ENCODE measurements at places on chromosomes 13 and 19.

DNA sequence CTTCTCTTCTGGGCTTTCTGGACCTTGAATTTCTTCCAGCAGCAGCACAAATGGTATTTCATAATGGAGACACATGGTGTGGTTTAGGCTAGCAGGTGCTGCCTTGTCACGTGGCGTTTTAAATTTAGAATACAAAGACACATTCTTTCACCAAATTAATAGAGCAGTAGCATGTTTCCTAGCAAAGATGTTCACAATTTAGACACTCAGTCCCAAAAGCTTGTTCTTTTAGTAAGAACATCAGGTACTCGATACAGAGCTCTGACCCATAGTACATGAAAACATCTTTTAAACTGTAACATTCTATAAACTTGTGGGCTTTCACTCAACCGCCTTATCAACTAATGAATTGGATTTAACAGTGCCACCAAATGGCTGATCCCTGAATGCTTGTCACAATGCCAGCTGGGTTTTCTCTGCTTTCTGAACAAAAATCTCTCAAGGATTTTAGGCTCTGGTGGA is 290.1 kb downstream of the DCLK1 start:
- no peak for DNase-seq

- peak; percentile 30 for DNase-seq
Observed at GRCh38 chr13:109985871-109986450, 199.6 kb upstream of the IRS2 start.

DNA sequence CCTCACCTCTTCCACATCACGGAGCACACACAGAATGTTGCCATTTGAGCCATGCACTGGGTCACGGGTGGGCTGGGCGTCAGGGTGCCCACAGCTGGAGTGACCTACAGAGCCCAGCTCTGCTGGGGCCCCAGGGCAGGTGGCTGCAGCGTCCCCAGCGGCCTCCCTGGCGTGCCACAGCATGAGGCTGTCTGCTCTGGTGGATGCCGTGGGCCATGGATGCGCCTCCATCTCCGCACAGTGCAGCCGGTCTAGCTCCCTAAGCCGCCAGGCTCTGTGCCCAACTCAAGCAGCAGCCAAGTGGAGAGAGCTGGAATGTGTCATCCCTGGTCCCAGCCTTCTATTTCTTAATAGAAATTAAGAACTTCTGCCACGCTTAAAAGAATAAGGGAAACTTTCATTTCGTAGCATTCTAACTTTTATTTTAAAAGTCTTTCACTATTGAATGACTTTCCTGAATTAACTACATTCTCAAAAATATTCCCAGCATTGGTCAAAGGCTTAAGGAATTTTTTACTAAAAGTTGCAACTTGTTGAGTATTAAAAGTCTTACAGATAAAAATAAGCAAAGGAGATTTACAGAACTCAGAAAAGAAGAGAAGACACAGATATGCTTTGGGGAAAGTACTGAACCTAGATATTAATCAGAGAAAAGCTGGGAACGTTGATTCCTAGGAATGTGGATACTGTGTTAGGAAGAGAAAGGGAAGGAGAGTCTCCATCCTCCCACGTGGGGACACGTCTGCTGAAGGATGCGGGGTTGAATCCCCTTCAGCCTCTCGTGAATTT is 59.3 kb downstream of the ATP11A start:
- no peak for DNase-seq

GRCh38 chr19:17450264-17451075 is 2.0 kb upstream of the TMEM221 start:
- no peak for DNase-seq

- no peak for DNase-seq
Observed at GRCh38 chr13:55361141-55361540, 1779.6 kb upstream of the PRR20A start.

DNA sequence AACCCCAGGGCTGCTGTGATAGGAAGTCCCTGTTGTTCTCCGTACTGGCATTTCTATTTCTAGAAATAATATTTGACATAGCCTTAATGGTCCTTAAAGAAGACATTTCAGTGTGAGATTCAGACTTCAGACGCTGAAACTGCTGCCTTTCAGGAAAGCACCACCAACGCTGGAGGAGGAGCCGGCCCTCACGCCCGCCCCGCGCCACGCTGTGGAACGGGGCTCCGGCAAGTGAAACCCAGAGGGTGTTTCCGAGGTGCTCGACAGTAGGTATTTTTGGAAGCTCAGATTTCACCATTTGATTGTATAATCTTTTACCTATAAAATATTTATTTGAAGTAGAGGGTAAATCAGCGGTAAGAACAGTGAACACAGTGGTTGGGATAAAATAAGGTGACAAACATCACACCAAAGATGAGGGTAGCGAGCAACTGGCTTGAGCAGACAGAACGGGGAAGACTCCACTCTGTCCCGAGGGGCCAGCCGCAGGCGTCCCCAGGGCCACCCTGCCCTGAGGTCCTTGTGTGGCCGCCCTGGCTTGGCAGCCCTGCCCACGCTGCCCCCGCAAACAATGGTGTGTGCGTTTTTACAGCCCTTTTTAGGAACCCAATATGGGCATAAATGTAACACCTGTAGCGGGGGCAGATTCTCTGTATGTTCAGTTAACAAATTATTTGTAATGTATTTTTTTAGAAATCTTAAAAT is 85.6 kb upstream of the MCF2L start:
- no peak for DNase-seq

GRCh38 chr19:55809381-55810058 is 22.3 kb downstream of the NLRP11 start:
- peak; percentile 96 for DNase-seq

DNA sequence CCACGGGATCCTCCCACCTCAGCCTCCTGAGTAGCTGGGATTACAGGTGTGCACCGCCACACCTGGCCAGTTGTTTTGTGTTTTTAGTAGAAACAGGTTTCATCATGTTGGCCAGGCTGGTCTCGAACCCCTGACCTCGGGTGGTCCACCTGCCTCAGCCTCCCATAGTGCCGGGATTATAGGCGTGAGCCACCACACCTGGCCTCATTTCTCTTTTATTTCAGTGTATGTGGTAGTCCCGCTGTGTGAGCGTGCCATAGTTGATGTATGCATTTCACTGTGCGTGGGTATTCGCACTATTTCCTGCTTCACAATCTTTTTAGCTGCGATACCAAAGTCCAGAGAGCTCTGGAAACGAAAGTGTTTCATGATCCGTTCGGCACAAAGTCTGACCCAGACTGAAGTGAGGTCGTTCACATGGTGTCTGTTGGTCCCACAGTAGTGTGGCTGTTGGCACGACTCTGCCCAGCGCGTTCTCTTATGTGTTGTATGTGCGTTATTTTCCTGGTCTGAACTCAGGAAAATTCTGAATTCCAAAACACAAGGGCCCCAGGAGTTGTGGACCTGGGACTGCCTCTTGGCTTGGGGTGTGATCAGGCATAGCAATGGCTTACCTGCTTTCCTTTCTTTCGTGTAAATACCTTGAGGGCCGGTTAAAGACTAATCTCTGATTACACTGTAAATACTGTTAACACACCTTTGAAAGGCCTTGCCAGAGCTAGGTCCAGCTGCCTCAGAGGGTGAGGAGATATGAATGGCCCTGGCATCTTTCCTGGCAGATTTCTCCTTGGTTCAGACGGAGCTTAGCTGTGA is 8.6 kb downstream of the EPN1 start:
- DNase-seq: no peak

- no peak for DNase-seq
Observed at GRCh38 chr13:77521595-77522367, 13.7 kb upstream of the SCEL start.

GRCh38 chr13:40469581-40470310 is 196.7 kb downstream of the FOXO1 start:
- no peak for DNase-seq

GRCh38 chr13:102707467-102707866 is 12.6 kb upstream of the METTL21C start:
- no peak for DNase-seq

GRCh38 chr19:34217952-34218817 is 36.2 kb upstream of the GARRE1 start:
- DNase-seq: no peak

GRCh38 chr19:2117215-2117960 is 20.7 kb downstream of the IZUMO4 start:
- no peak for DNase-seq

DNA sequence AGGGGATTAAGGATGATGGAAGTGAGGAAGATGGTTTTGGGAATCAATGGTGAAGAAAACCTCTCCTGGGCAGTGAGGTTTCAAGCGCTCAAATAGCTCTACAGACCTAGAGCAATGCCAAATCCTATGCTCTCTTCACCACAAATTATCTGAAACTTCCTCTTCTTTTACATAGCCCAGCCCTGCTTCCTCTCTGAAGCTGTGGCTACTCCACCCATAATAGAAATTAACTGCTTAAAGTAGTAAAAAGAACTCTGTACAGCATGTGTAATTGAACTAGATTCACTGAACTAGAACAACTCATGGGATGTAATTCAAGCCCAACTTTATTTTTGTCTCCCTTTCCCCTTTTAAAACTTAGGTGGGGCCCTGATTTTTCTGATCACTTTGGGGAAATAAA is 20.4 kb upstream of the IFT88 start:
- peak; percentile 83 for DNase-seq

DNA sequence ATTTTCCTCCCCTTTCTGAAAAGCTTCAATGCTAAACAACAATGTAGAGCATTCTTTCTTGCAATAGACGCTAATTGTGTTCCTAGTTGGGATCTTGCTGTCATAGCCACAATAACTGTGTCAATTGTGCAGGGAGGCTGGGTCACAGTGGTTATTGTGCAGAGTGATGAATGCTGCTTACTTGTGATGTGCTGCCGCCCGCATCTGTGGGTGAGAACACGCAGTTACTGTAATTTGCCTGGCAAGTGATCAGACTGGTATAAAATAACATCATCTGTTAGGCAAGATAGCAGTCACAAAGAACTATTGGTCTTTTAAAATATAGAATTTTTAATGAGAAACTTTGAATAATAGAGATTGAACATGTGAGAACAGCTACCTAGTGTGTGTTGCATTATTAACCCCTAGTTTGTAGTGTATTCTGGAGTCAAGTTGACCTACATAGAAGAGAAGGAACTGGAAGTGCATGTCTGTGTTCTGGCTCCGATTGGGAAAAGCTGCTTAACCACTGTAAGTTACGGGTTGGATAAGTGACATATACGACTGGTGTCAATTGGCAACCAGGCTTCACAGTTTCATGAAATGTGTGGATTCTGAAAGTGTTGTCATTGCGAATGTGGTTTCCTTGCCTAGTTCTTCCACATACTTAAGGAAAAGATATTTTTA is 43.6 kb downstream of the SLAIN1 start:
- no peak for DNase-seq

DNA sequence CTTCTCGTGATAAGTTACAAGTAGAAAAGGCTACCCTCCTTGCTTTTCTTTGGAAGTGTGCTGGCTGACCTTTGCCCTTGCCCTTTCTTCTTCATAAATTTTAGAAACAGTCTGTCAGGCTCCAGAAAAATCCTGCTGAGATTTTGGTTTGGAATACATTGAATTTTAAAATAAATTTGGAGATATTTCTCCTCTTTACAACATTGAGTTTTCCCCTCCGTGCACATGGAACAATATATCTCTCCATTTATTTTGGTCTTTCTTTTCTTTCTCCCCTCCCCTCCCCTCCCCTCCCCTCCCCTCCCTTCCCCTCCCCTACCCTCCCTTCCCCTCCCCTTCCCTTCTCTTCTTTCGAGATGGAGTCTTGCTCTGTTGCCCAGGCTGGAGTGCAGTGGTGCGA is 8.6 kb downstream of the KLK4 start:
- DNase-seq: no peak

DNA sequence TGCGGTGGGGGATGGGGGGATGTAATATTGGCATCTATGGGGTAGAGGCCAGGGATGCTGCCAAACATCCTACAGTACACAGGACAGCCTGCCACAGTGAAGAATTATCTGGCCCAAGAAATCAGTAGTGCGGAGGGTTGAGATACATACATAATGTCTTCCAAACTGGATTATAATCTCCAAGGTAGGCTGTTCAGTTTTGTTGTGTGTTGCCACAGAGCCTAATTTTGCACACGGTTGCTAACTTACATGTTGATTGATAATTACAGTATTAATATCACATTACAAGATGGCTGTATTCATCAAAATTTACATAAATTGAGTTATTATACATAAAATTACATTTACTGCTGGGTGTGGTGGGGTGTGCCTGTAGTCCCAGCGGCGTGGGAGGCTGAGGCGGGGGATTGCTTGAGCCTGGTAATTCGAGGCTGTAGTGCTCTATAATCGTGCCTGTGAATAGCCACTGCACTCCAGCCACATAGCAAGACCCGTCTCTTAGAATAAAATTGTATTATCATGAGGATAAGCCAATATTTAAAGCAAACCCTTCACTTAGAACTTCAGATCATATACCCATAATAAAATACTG is 8.1 kb downstream of the POMP start:
- DNase-seq: no peak

DNA sequence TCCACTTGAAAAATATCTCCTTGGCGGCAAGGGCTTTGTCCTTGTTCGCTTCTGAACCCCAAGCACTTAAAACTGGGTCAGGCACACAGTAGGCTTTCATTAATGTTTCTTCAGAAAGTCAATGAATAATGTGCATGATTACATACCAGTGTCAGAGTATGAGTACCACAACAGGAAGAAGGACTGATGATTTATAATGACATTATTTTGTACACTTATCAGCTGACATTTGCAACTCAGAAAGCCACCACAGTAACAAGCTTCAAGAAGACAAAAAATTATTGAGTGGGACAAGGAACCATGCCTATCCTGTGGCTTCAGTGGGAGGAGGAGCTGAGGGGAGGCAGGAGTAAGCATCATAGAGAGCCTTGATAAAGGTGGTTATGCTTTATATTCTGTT is 10.0 kb downstream of the POLR1D start:
- no peak for DNase-seq

- DNase-seq: no peak
Observed at GRCh38 chr19:542173-542866, 1.5 kb upstream of the GZMM start.

DNA sequence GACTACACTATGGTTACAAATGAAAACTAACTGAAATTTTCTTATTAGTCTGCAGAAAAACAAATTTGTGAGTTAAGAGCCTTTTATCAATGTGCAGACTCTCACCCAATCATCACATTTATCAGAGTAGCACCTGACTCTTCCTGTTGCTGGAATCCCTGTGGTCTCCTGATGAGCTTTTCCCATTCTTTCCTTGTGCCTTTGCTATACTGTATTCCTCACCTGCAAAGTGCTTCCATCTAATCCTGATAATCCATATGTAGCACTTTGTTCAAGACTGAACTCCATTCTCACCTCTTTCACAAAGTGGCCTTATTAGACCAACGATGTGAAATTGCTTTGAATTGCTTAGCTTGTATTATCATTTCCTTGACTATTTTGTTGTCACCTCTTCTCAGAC is 225.3 kb downstream of the LHFPL6 start:
- DNase-seq: no peak

DNA sequence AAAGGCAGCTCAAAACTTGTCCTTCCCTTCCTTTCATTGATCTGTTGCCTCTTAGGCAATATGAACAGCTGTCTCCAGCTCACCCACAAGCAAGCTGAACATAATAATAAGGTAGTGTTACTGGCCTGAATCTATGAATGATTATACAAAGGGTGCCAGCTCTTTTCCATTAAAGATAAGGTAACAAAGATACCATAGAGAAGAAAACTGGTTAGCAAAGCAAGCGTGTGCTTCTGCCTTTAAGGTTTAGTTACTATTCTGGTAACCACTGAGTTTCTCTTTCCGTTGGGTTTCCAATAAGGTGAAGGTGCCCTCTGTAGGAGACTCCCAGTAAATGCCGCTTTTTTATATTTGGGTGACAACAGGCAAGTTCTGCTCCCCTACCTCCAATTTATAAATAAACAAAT is 12.1 kb upstream of the DACH1 start:
- DNase-seq: peak; percentile 52

GRCh38 chr19:43584484-43584883 is 8.9 kb downstream of the PINLYP start:
- DNase-seq: no peak
